Mesenchymal stem cell (in vitro differentiated cells and primary cell): ENCODE measurements at places on chromosomes 2 and 18.

- DNase-seq = no peak
These were observed 676.1 kb upstream of the GYPC start for GRCh38 chr2:125979886-125980285.

DNA sequence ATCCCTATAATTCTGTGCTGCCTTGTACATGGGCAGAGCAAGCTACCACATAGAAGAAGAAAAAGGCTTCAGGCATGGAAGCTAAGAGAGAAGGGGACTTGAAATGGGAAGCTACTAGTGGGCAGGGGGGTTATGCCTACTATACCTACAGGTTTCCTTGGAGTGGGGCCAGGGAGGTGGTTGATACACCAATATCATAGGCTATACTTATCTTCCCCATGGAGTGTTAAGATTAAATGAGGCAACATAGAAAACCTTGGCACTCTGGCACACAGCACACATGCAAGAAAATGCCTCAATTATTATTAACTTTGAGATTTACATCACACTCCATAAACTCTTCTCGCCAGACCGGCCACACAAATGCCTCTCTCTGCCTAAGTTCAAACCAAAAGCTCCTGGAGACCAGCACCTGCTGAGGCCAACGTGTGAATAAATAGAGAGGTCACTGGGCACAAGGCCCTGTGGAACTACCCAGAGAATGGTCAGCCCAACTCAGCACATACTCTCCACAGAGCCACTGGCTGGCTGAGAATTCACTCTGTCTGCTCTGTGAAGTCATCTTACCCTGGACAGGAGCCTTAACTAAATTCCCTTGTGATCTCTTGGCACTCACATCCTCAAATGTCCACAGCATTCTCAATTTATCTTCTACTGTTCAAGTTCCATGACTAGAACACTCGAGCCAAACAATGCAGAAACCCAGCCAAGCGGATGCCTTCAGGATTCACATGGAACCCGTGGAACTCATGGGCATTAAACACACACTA, 498.7 kb downstream of the BCL11A start:
- no peak for DNase-seq

GRCh38 chr2:181738074-181738473, 57.8 kb upstream of the NEUROD1 start:
- peak; percentile 20 for DNase-seq

GRCh38 chr18:621291-622043, 24.7 kb downstream of the CLUL1 start:
- peak; percentile 15 for DNase-seq

GRCh38 chr2:241358470-241358869, 2.4 kb downstream of the FARP2 start:
- no peak for DNase-seq

DNA sequence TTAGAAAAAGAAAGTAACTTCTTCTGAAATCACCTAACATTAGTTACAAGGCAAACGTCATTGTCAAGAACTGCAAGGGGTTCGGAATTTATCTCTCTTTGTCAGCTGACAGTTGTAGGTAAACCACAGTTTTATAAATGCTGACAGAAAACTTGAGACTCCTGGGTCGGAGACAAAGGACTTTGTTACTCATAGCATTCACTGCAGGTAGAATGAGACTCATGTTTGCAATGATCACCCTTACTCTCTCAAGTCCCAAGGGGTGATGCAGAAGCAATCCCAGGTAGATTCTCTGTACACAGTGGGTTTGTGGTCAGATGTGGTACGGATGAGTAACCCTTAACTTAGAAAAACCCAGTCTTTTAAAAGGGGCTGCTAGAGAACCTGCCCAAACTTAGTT, 757.8 kb downstream of the TRIB2 start:
- DNase-seq = no peak

DNA sequence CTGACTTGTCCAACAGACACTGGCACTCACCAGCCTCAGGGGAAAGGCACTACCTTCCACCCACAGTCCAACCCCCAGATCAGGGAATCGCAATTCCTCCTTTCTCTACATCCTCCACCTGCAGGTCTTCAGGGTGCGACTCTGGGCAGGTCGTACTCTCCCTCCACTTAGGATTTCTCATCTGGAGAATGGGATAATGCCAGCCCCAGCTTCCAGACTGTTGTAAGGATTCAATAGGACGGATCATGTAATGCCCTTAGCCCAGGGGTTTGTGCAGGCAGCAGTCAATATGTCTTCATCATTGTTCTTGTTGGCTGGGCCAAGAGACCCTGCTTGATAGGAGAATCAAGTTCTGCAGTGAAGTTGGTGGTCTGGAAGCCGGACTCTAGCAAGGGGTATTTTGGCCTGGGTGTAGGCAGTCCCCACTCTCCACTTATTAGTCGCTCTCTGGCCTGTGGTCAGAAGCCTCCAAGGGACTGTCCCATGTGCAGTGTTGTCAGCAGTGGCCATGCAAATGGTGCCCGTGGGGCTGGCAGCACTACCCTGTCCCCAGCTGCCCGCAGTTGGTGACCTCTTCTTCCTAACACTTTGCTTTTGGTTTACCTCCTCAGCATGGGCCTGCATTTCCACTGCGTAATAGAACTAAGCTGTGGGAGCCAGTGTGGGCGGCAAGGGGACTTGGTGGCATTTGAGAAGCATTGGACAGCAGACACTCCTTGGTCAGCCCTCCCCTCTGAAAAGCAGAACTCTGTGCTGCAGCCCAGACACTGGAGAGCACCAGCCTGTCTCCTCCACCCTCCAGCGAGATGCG, 172.4 kb upstream of the HS6ST1 start:
- no peak for DNase-seq

DNA sequence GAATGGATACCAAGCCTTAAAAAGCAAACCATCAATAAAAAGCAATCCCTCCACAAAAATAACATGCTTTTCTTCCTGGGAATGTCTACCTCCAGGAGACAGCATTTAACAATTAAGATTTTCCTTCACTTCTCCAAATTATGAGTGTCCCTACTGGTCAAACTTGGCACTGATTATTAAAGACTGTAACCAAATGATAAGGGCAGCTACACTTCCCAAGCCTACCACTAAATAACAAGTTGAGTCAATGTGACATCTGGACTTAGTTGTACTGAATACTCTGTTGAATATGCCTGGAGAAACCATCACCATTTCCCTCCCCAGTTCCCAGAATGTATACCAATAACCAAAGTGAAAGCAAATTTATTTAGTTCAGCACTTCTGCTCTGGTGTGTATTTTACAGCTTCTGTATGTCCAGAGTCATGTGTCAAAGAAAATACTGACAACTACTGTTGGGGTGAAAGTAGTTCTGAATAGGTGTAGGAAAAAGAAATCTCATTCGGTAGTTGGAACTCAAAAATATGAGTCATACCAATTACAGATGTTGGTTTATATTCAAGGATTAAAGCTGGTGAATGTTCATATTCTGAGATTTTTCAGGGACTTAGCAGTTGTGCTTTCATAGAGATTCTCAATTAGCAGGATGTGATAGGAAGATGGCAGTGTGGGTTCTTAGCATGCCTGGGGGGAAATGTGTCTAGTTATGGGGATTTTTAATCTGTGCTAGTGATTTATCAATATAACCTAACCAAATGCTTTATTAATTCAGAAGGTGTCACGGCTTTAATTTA, 1291.6 kb upstream of the GYPC start:
- DNase-seq = no peak

DNA sequence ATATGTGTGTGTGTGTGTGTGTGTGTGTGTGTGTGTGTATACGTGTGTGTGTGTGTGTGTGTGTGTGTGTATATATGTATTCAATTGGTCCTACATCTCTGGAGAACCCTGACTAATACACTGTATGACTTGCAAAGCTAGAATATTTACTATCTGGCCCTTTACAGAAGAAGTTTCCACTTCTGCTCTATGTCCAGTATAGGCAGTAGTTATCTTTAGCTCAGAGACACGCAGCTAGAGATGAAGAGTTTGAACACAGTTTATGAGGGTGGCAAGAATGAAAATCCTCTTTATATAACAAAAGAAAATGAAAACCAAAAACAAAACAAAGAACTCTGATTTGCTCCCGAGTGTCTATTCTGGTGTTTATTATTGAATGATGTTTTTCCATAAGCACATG, 201.2 kb downstream of the ASB1 start:
- no peak for DNase-seq

GRCh38 chr2:236402033-236402790, 138.0 kb upstream of the ASB18 start:
- DNase-seq = no peak

- no peak for DNase-seq
These were observed 267.2 kb downstream of the EPHA4 start for GRCh38 chr2:221304916-221305315.

DNA sequence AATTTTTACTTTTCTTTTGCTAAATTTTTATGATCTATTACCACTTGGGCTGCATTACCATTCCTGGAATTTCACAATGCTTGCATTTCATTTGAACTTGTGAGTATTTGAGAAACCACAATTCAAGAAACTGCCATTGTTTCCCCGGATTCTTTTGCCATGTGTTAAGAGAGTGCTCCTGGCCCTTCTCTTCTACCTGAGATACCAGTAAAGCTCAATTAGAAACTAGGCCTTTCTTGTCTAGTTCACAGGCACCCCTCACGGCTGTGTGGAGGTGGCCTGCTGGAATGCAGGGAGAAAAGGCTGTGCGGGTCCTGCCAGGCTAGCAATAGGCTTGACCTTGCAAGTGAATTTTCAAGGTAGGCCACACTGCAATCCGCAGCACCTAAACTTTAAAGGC, 40.8 kb downstream of the ZEB2 start:
- no peak for DNase-seq

DNA sequence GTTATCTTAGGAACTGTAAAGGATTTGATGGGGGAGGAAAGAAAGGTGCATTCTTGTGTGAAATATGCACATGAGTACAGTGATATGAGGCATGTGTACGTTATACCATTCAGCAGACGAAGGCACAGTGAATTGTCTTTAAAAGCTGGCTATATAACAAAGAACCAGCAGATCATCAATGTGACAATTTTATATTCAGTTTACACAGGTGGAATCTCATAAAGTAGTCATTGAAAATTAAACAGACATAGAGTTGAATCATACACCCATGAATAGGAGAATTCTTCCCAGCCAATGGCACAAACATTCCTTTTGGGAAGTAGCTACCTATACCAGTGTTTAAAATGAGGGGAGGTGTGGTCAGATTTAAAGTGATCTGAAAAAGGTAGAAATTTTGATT, 470.3 kb downstream of the DSC3 start:
- DNase-seq = no peak
